ENCODE measurements at places on chromosomes 1 and 21. TPM values are rescaled to one million over a fixed set of nuclear protein-coding genes. Genes with fewer than 3 reads are reported as not detected.

The AUNIP gene
- 12.2 TPM for total RNA-seq

The PLA2G2D gene
- not detected for total RNA-seq

GRCh38 chr1:22471078-22471477 lies 19.4 kb downstream of the ZBTB40 start:
- no peak for DNase-seq
- no peak overlapping the region for H3K27ac ChIP-seq
- no peaks in the 10 kb centered on the region for H3K27me3 ChIP-seq
- H3K4me3 ChIP-seq: no peak overlapping the region
- no peaks in the 10 kb centered on the region for H3K36me3 ChIP-seq

The FNBP1L gene
- total RNA-seq: 25.1 TPM

DNA sequence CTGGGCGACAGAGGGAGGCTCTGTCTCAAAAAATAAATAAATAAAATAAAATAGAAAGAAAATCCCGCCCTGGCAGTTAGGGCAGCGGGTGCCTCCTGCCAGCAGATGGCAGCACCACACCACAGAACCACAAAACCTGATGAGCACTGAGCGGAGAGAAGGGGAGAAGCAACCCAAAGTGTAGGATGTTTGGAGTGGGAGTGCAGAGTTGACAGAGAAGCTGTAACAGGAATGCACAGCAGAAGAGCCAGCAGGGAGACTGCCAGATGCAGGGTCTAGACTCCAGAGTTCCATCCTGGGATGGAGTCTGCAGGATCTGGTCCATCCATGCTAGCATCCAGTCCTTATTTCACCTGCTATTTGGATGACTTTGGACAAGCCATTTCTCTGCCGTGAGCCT lies 29.7 kb upstream of the KIRREL1 start:
- no peaks in the 10 kb centered on the region for H3K36me3 ChIP-seq
- DNase-seq: peak; percentile 27
- no peaks in the 10 kb centered on the region for H3K4me1 ChIP-seq
- no peak overlapping the region for H3K4me3 ChIP-seq

DNA sequence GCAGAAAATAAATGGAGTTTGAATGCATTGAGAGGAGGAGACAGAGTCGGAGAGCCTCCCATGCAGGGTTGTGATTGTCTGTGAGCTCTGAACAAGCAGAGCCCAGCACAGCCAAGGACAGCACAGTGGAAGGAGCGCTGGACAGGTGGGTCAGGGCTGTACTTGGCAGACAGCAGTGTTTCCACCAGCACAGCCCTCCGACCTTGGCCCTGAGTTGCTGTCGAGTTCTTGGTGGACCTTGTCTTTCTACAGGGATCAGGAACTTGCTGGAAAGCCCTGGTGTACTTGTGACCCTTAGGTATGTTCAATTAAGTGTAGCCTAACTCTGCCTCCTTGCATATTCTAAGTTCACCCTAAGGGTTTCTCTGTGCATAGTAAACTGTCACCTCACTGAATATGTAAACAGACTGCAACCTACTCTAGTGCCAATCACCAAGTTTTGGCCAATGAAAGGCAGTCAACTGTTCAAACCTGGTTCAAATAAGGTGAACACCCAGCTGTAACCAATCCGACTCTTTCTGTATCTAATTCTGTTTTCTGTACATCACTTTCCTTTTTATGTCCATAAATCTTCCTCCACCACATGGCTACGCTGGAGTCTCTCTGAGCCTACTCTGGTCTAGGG lies 86.6 kb upstream of the SLC25A33 start:
- H3K36me3 ChIP-seq: no peaks in the 10 kb centered on the region
- H3K27ac ChIP-seq: peak overlapping the region; percentile 76
- peaks cover 28% of the 10 kb centered on the region for H3K4me1 ChIP-seq
- H3K27me3 ChIP-seq: no peaks in the 10 kb centered on the region
- no peak for DNase-seq

GRCh38 chr1:94819945-94820746 lies at the start of gene SLC44A3:
Gene SLC44A3 (plus strand): TSS chr1:94820357. CDS start chr1:94820452, 95 bp downstream.
- H3K36me3 ChIP-seq: no peaks in the 10 kb centered on the region
- no peaks in the 10 kb centered on the region for H3K4me1 ChIP-seq
- H3K27me3 ChIP-seq: peaks cover 4% of the 10 kb centered on the region
- no peak within 1 kb of the TSS for H3K27ac ChIP-seq

The CLCA4 gene
- total RNA-seq: 0.08 TPM

DNA sequence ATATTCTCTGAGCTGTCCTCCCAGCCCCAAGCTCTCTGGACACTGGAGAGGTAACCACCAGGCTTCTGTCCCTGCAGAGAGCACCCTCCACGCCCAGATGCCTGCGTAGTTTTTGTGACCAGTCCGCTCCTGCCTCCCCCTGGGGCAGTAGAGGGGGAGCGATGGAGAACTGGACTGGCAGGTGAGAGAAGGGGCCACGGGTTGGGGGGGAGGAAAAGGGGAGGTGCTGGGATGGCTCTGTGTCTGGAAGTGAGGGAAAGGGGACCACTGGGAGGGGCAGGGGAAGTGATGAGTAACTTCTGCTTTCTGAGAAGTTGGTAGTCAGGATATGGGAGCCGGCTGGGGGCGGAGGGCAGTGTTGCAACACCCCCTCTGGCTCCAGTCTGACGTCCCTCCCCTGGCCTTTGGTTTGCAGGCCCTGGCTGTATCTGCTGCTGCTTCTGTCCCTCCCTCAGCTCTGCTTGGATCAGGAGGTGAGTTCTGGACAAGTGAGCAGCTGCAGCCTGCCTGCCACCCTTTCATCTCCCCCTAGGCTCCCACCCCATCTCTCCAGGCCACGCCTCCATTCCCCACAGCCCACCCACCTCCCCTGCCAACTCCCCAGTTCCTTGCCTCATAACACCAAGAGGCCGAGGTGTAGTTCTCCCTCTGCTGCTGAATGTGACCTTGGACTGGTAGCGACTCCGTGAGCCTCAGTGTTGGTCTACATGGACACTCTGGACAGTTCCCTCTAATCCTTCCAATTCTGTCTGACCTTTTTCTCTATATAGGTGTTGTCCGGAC lies 3.1 kb downstream of the ADAMTSL4 start:
- H3K36me3 ChIP-seq: no peaks in the 10 kb centered on the region
- no peaks in the 10 kb centered on the region for H3K27me3 ChIP-seq
- peaks cover 27% of the 10 kb centered on the region for H3K4me1 ChIP-seq
- no peak for DNase-seq

The ADAMTS1 gene
- 3.3 TPM for total RNA-seq

The ETV3L gene
- total RNA-seq: not detected

The LACTBL1 gene
- total RNA-seq: not detected

Data from Panc1 (cell line).